Coronary artery (tissue), 2 donors: ENCODE measurements at places on chromosomes 4 and X.

DNA sequence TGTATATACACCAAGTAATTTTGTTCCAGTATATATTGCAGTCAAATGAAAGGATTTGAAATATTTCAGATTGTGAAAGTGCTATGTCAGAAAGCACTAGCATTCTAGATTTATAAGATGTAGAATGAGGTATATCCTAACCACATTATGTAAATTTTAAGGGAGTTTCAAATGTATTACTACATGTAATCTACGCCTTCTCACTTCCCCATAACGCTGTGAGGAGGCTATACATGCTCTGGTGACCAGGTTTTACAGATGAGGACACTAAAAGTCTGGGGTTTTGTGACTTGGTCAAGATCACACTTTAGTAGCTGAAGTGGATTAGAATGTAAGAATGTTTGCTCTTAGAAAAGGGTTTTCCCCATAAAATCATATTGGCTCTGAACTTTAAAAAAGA lies 8.1 kb downstream of the ENPEP start:
- no peak for DNase-seq

- no peak for DNase-seq
Observed at GRCh38 chr4:163566257-163566796, 71.8 kb downstream of the TMA16 start.

DNA sequence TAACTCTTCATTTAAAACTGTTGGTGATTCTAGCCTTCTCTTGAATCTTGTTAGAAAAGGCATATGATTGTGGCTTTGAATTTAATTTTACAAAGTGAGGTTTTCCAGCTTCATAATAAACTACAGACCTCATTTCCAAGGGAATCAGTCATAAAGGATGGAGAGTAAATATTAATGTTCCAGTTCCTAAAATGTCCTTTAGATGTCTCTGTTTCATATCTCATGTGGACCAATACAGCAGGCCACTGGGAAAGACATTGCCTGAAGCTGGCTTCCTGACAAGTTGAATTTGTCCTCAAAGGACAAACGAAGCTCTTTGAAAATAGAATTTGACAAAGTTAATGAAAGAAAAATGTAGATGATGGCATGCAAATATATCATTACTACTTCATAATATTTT lies 125.4 kb downstream of the ZNF330 start:
- no peak for DNase-seq

DNA sequence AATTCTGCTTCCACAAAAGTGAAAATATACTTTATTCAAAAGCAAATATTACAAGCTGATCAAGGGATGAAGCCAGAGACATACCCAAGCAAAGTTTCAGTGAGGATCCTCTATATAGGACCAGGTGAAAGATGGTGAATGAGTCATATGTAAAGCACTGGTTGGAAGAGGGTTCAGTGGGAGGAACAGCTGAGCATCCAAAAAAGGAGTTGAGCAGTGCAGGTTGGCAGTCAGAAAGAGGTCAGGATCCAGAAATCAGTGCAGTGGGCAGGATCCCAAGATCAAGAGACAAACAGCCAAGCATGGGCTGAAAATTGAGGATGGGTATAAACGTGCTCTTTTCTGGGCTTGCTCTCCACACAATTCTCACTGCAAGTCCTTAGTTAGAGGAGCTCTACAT lies 30.3 kb downstream of the OTC start:
- no peak for DNase-seq

- no peak for DNase-seq
Observed at GRCh38 chrX:8201896-8202331, 30.8 kb upstream of the VCX2 start.

- peak; percentile 53 for DNase-seq
Observed at GRCh38 chrX:150291014-150291413, 72.1 kb upstream of the MAMLD1 start.

DNA sequence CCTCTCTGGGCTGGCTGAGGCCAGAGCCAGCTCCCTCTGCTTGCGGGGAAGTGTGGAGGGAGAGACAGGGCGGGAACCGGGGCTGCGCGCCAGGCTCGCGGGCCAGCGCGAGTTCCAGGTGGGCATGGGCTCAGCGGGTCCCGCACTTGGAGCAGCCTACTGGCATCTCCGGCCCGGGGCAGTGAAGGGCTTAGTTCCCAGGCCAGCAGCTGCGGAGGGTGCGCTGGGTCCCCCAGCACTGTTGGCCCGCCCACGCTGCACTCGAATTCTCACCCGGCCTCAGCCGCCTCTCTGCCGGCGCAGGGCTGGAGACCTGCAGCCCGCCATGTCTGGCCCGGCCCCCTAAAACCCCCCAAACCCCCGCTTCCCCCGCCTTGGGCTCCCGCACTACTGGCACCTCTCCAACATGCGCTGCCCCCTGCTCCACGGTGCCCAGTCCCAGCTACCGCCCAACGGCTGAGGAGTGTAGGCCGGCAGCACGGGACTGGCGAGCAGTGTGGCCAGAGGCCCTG lies 33.8 kb upstream of the FAT4 start:
- DNase-seq: no peak

DNA sequence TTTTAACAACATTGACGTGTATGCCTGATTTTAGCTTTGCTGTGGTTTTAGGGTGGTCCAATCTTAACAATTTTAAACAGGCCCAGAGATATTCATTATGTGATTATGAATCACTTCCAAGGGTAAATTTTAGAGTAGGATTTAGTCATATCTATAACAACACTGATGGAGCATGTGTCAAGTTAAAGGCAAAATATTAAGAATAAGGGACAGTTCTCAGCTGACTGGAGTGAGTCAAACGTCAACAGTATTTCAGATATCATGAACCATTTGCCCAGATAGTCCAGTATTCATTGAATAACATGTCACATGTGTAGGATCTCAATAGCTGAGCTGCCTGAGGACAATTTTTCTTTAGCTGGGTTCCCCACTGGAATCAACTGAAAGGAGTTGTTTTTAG lies 61.3 kb upstream of the VCX2 start:
- no peak for DNase-seq

DNA sequence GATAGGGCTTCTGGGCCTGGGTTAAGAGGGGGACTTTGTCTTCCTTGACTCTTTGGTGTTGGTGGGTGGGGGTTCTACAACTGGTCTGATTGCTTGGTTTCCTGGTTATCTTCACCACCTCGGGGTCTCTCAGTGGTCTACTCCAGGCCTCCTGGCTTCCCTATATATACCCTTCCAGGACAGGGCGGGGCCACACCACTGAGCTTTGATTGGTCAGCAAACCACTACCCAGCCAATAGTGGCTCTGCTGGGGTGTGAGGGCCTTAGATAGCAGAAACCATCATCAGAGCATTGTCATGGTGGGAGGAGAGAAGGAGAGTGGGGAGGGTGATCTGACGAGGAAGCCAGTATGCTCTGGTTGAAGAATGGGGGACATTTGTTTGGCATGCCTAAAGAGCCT lies 14.4 kb upstream of the MAGEA1 start:
- no peak for DNase-seq

GRCh38 chr4:65033899-65034298 lies 624.6 kb upstream of the TECRL start:
- no peak for DNase-seq

GRCh38 chr4:2878346-2878745 lies 34.7 kb downstream of the ADD1 start:
- DNase-seq: no peak

DNA sequence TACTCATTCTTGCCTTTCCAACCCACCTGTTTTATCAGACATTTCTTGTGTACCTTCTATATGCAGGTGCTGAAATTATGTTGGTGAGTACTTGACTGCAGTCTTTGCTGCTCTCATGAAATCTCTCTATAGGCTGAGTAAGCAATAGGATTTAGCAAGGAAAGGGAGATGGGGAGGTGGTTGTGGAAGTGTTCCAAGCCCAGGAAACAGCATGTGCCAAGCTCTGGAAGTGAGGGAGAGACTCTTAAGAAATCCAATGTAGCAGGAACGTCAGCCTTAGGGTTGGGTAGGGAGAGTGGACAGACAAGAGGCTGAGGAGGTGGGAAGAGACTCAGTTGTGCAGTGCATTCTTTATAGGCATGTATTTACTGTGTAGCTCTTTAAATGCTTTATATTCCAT lies 5.6 kb downstream of the SEPTIN11 start:
- DNase-seq: no peak

DNA sequence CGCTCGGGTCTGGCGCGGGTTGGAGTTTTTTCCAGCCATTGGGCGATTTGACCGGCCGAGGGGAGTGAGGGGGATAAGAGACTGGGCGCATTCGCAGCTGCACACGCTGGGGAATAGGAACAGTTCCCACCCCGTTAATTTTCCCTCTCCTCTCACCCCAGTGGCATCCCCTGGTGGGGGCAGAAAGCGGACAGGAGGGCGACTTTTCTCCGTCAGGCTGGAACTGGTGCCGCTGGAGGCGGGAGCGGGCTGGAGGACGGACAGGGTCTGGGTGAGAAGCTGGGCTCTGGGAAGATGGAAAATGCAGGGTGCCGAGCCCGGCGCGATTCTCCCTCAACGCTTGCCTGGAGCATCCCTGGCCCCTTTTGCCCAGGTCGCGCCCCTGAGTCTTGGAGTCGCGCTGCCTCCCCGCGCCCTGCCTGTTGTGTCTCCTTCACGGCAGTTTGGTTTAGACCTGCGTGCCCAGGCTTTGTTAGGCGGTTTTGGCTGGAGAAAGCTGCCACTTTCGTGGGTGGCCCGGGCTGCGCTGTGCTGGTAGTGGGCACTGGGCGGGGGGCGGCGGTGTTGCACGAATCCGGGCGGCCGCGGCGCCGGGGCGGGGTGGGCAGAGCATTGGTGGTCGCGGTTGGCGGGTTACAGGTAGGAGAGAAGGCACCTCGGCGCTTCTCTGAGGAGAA lies 2.0 kb downstream of the ADGRL3 start:
- DNase-seq: no peak

- no peak for DNase-seq
Observed at GRCh38 chr4:41095973-41096372, 118.4 kb downstream of the APBB2 start.

DNA sequence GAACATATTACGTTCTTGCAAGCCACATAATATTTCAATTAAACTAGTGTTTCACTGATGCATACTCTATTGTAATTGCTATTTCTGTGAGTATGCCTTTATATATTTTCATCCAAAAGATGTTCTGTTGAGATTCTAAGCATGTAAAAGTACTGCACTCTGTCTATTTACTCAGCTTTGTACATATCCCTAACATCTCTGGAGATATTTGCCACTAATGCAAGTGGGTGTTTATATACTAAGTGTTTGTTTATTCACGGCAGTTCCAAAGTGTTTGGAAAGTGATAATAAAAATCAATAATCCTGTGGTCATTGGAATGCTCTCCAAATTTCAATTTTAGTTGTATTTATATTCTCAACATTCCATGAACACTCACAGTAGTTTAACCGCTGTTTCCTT lies 1989.0 kb downstream of the C4orf33 start:
- no peak for DNase-seq

DNA sequence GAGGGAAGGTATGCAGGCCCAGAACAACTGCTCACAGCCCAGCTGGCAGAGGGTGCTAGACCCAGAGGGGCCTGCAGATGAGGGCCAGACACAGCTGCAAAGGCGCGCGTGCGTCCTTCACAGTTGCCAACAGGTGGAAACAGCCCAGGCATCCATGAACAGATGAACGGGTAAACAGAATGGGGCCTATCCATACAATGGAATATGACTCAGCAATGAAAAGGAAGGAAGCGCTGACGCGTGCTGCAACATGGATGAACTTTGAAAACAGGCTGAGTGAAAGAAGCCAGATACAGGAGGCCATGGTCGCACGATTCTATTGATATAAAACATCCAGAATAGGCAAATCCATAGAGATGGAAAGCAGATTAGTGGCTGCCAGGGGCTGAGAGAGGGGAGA lies 83.1 kb upstream of the DDX3X start:
- DNase-seq: no peak

GRCh38 chr4:153825691-153826090 lies 36.8 kb upstream of the SFRP2 start:
- DNase-seq: no peak

- DNase-seq: no peak
Observed at GRCh38 chr4:165864271-165864670, 8.8 kb upstream of the TLL1 start.
